ENCODE measurements at places on chromosomes 2 and 18.

- no peak for DNase-seq
These were observed 2.1 kb upstream of the KHK start for GRCh38 chr2:27084297-27085061.

DNA sequence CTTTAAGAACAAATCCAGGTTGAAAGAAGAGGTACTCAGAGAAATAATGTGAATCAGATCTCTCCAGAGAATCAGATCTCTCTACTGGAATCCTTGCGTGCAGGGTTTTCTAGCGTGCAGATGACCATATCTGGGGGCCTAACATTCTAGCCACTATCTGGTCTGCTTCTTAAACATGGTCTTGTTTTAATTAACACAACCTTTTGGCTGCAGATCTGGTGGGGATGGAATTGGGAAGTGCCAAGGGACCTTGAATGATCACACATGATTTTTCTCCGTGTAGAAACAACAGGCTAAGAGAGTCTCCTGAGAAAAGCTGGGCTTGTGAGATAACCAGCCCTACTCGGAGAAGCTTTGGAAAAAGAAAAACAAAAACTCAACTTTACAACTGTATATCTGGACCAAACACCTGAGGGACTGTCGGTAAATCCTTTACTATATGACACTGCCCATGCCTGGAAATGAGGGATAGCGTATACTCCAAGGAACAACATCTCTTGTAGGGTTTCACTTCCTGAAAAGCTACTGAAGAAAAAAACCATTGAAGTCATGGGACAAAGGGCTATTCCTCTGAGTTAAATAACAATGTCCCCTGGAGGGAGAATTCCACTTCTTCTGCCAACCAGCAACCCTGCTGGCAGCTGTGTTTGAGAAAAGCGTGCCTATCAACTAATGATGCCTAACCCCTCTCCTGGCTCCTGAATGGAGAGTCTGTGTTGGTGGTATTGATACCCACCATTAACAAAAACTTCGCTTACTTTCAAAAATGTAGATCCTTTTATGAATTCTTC, 171.0 kb upstream of the REV1 start:
- DNase-seq: no peak

- no peak for DNase-seq
These were observed 132.6 kb downstream of the PKP4 start for GRCh38 chr2:158589303-158589702.

DNA sequence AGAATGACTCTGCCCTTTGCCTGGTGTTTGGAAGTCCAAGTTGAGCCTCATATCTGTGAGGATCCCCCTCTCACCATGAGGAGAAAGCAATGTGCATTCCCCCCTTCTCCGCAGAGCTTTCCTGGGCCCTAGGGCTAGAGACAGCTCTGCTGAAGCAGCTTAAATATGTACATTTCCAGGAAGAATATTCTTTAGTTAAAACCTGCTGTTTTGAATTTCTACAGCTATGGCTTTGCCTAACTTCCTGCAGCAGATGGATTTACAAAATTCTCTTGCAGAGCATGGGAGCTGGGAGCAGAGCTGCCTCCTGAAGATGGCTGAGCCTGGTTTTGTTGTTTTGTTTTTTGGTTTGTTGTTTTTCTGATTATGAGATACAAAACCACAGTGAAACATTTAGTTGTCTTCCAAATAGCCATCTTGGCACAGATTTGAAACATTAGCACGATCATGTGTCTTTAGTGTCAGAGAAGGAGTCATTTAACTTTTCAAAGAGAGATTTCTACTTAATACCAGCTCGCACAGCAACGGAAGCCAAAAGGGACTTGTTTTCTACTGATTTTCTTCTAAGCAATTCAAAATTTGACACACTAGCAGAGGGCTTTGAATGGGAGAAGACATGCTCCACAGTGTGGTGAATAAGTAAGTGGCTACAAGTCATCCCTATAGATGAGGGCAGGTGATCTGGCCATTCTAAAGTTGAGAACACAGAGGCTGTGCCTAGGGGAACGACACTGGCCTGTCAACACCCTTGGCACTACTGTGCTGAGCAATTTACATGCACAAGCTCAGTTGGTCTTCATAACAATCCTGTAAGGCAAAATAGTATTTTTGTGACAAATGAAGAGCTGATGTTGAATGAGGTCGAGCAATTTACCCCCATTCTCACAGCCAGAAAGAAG, 222.6 kb downstream of the MREG start:
- no peak for DNase-seq

DNA sequence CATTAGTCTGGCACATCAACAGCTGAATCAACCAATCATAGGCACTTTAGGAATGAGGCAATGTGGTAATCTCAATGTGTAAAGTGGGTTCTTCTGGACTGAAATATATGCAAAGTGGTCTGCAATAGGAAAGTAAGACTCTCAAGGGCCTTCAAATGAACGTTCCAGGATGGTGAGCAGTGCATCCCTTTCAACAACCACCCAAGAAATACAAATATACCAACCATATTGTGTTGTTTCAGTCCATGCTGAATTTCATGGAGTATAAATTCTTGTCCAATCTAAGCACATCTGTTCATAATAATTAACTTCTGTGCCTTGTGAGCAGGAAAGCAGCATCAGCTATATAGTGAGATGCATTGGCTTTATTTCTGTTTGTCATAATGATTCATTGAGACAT, 556.2 kb downstream of the THSD7B start:
- DNase-seq: no peak

DNA sequence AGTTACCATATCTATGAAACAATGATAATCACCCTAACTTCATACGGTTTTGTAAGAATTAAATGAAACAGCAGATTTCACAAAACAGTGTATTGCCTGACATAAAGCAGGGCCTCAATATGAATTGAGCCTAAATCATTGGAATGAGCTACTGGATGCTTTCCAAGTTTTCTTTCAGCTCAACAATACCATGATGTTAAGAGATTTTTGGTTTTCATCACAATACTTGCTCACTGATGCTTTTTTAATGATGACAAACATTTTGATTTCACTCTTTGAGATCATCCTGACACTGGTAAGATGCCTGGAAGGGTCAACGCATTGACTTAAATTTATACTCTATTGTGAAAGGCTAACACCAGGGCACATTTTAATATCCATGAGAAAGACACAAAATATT, 377.5 kb downstream of the ZNF521 start:
- DNase-seq: no peak

GRCh38 chr2:12636837-12637581, 79.7 kb upstream of the TRIB2 start:
- DNase-seq: no peak

GRCh38 chr2:160200921-160201320, 849 bp upstream of the ITGB6 start:
- DNase-seq: no peak

DNA sequence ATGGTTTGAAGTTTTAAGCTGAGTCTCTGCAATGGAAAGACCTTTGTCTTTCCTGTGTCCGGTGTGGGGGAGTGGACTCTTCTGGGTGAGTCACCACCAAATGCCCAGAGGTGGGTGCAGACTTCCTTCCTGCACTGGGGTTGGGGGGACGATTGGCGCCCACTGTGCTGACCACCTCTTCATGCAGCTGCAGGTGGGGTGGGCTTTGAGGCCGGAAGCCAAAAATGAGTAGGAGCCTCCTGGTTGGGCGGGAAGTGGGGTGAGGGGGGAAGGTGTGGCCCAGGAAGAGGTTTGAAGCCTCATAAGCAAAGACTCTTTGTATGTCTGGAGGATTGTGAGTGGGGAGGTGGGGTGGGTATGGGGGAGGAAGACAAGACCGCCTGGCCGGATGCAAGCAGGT, 27.6 kb downstream of the PAX8 start:
- no peak for DNase-seq

DNA sequence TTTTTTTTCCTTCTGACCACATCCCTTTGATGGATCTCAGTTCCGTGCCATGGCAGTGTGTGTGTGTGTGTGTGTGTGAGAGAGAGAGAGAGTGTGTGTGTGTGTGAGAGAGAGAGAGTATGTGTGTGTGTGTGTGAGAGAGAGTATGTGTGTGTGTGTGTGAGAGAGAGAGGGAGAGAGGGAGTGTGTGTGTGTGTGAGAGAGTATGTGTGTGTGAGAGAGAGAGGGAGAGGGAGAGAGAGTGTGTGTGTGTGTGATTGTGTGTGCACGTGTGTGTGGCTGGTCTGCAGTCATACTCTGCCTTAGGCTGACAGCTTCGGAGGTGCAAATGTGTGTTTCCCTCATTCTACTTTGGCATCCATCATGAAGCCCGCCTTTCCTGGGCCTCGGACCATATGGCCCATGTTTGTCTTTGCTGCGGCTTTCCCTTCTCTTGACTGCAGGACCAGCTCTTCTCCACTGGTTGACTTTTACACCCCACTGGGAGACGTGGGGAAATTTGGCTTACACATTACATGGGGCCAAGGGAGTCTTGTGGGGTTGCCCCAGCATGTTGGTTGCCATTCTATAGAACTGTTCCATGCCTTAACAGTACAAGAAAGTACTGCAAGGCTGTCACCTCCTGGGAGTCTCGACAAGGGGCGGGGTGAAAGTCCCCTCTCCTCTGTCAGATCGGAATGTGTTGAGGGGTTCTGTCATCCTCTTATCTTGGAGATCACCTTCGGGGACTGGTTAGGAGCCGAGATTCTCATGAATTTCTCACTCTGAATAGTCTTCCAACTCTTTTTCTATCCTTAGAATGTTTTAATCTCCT, 21.6 kb downstream of the TSN start:
- DNase-seq: no peak

GRCh38 chr18:11369556-11369955, 220.2 kb upstream of the PIEZO2 start:
- no peak for DNase-seq

- DNase-seq: no peak
These were observed 331.9 kb downstream of the SLC8A1 start for GRCh38 chr2:40120026-40120425.

DNA sequence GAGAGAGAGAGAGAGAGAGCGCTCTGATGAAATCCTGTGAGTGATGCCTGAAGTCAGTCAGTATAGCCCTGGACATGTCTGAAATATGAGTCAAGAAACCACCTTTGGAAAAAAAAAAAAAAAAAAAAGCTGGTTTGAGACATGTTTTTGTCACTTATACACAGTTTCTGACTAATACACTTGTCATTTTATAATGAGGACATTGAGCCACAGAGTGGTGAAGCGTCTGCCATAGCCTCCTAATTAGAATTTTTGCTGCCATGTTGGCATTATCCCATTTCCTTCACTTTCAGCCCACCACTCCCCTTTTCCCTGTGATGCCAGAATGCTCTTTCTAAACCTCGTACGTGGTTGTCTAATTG, 15.7 kb upstream of the MYO3B start:
- no peak for DNase-seq

DNA sequence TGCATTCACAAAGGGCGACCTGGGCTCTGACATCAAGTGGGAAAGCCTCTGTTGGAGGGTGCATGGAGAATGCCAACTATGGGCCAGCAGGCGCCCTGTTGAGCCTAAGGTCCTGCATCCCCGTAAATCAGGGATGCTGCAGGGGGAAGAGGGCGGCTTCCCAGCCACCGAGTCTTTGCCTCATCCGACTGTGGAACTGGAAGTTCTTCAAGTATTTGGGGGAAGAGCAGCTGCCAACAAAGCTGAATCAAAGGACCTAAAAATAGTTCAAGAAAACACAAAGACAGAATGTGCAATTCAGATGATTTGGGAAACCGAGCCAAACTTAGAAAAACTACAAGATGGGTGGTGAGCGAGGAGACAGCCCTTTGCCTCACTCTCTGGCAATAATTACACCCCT, 281.1 kb upstream of the MGAT5 start:
- no peak for DNase-seq

- DNase-seq: no peak
These were observed 301.2 kb downstream of the AGPS start for GRCh38 chr2:177693658-177694339.

DNA sequence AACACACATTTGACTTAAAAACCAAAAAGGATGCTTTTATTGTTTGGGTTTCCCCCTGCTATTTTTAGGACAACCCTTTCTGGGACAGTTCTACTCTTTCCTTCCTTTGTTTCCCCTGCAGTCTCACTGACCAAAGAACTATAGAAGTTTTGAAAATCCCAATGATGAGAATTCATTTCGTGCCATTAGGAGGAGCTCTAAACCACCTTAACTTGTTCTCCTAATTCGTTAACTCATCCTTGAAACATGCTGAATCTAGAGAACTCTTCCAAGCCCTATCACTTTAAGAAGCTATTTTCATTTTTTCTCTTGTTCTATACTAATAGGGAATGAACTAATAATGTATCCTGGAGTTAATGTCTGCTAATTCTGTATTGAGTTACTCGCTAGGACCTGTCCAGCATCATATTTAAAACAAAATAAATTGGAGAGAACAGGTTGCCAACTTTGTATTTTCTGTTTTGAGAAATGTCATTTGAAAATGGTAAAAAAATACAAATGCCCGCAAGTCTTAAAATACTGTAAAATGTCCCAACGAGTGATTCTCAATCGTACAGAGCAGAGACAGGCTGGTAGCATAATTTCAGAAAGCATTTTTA, 62.9 kb downstream of the AFTPH start:
- no peak for DNase-seq

- no peak for DNase-seq
These were observed 61.3 kb upstream of the CHMP1B start for GRCh38 chr18:11789716-11790510.

DNA sequence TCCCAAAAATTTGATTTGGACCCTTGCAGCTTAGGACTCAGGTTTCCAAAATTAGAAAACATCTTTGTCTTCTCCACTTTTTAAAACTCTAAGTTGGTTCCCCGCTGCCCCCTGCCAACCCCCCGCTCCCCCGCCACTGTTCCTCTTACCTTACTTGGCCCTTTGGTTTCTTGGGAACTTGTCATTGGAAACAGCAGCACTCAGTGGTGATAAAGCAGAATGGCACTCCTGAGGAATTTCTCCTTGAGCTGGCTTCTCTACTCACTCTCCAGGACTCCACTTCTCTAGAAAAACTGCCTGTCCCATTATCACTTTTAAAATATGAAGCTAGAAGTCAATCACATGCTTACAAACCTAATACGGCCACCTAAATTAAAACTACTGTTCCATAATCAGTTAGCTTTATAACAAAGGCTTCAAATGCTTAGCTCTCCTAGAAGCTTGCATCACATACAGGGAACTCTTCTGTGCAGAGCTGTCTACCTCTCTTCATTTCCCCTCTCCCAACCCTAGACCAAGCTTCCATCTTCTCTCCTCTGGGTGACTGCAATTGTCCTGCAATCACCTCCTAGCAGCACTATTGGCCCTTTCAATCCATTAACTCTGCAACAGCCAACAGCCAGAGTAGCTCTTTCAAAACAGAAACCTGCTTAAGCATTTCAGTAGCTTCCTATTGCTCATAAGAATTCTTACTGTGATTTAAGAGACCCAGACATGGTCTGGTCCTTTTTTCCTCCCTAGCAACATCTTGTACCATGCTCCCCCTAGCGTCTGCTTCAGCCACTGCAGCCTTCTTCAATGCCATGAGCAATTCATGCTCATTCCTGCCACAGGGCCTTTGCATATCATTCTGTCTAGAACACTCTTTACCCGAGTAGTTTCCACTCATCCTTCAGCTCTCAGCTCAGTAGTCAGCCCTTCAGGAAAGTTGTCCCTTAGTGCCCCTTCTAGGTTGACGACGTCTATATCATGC, 15.2 kb upstream of the PLEKHM3 start:
- no peak for DNase-seq

GRCh38 chr2:148237911-148238310, 217.0 kb downstream of the MBD5 start:
- DNase-seq: no peak

Data from amygdala (tissue), 56 donors.